Foreskin melanocyte (primary cell): ENCODE measurements at places on chromosomes 5 and 9.

DNA sequence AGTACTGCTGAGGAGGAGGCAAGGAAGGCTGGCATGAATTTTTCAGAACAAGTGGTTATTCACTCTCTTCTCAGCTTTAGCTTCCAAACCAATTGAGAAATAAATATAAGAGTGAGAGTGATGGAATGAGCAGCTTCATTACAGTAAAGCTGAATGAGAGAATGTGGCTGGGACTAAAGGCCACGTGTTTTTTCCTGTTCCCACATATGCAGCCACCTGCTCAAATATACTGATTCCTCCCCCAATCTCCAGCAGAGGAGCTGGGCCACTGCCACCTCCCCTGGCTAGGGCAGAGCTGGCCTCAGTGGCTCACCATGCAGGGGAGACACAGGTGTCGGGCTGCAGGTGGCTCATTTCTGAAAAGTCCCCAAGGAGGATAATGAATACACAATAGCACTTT lies 1505.3 kb upstream of the WWC1 start:
- DNase-seq, result no peak

- DNase-seq, result no peak
Observed at GRCh38 chr9:127903557-127904475, 4.4 kb upstream of the ST6GALNAC6 start.

- DNase-seq, result no peak
Observed at GRCh38 chr9:122386311-122386872, 15.6 kb downstream of the PTGS1 start.

DNA sequence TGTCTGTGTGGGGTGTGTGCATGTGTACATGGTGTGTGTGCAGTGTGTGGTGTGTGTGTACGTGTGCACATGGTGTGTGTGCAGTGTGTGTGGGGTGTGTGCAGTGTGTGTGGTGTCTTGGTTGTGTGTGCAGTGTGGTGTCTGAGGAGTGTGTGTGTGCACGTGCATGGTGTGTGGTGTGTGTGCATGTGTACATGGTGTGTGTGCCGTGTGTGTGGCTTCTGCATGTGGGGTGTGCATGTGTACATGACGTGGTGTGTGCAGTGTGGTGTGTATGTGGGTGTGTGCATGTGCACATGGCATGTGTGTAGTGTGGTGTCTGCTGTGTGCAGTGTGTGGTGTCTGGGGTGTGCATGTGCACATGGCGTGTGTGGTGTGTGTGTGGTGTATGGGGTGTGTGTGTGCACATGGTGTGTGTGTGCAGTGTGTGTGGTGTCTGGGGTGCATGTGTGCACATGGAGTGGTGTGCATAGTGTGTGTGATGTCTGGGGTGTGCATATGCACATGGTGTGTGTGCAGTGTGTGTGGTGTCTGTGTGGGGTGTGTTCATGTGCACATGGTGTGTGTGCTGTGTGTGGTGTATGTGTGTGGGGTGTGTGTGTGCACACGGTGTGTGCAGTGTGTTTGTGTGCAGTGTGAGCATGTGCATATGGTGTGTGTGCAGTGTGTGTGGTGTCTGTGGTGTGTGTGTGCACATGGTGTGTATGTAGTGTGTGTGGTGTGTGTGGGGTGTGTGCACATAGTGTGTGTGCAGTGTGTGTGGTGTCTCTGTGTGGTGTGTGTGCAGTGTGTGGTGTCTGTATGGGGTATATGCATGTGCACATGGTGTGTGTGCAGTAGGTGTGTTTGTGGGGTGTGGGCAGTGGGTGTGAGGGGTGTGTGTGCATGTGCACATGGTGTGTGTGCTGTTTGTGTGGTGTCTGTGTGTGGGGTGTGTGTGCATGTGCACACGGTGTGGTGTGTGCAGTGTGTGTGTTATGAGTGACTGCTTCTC lies 40.6 kb upstream of the ZNG1F start:
- no peak for DNase-seq

- peak; percentile 92 for DNase-seq
Observed at GRCh38 chr5:39650008-39650762, 225.4 kb upstream of the DAB2 start.

- DNase-seq, result no peak
Observed at GRCh38 chr5:1699394-1699793, 100.2 kb downstream of the MRPL36 start.

GRCh38 chr9:126702151-126703001 lies 88.6 kb downstream of the LMX1B start:
- DNase-seq, result no peak

DNA sequence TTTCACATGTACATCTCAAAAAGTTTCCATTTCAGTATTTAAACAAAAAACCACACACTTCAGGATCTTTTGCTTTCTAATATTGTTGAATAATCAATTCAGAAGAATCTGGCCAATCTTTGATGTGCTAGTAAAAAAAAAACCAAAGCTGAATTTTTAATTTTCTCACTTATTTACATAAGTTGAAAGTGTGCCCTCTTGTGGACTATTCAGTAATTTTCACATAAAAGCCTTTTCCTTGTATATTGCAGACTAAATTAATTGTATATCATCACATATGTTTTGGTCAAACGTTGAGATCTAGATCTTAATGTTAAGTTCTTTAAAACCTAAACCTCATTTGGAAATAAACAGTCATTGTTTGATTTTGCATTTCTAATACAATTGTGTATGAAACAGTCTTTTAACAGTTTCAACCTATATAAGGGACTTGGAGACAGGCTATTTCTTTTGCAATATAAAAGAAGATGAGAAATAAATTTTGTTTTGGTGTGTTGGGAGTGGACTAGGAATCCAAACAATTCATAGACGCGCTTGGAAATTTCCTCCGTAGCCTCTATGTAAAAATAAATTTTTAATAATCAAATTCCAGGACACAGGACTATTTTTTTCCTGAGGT lies 68.1 kb downstream of the NIPBL start:
- DNase-seq, result peak; percentile 44
